CD14-positive monocyte (primary cell): ENCODE measurements at places on chromosomes 7 and 10. TPM values are rescaled to one million over a fixed set of nuclear protein-coding genes. Genes with fewer than 3 reads are reported as not detected.

The SLC26A3 gene
- not detected for polyA plus RNA-seq

The WDFY4 gene
- 7.5 TPM for polyA plus RNA-seq

The IMPDH1 gene
- 152 TPM for polyA plus RNA-seq

The PCLO gene
- polyA plus RNA-seq: not detected

The IDI2 gene
- polyA plus RNA-seq: not detected

The PLAC9 gene
- polyA plus RNA-seq: not detected

The SPDYE2B gene
- not detected for polyA plus RNA-seq

The SLK gene
- polyA plus RNA-seq: 4.4 TPM

The AASS gene
- 0.22 TPM for polyA plus RNA-seq

The SP8 gene
- polyA plus RNA-seq: not detected

The OR6V1 gene
- polyA plus RNA-seq: not detected in 2 replicates

The TBC1D12 gene
- polyA plus RNA-seq: 4.0 and 10.5 TPM in 2 replicates

The INMT gene
- polyA plus RNA-seq: not detected

DNA sequence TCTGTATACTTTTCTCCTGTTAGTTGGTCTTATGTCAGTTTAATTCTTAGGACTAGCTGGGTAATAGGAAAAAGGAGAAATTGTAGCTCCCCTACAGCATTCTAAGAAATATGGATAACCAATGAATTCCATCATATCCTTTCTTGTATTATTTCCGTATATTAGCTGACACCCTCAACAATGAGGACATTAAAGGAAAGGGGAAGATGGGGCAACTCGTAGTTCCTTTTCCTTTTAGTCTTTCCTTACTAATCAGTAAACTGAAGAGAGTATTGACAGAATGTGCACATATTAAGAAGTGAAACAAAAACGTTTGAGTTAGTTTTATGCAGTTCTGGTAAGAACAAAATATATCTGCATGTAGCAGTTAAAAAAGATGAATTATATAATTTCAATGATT is 35.1 kb upstream of the C10orf67 start:
- H3K4me3 ChIP-seq: no peak overlapping the region
- peaks cover 23% of the 10 kb centered on the region for H3K4me1 ChIP-seq
- DNase-seq: peak; percentile 47
- no peak overlapping the region for H3K27ac ChIP-seq
- no peaks in the 10 kb centered on the region for H3K27me3 ChIP-seq

GRCh38 chr10:122500194-122500593 is 38.8 kb downstream of the HTRA1 start:
- H3K27ac ChIP-seq: no peak overlapping the region
- no peaks in the 10 kb centered on the region for H3K36me3 ChIP-seq
- no peak for DNase-seq
- no peaks in the 10 kb centered on the region for H3K27me3 ChIP-seq
- no peaks in the 10 kb centered on the region for H3K4me1 ChIP-seq

GRCh38 chr7:21641546-21641945 is 98.7 kb downstream of the DNAH11 start:
- no peak overlapping the region for H3K27ac ChIP-seq
- no peak overlapping the region for H3K4me3 ChIP-seq
- no peaks in the 10 kb centered on the region for H3K36me3 ChIP-seq
- H3K27me3 ChIP-seq: no peaks in the 10 kb centered on the region

- DNase-seq: no peak
- no peaks in the 10 kb centered on the region for H3K36me3 ChIP-seq
- H3K4me1 ChIP-seq: no peaks in the 10 kb centered on the region
- H3K27ac ChIP-seq: no peak overlapping the region
Measured at GRCh38 chr7:92695308-92696261, 105.4 kb upstream of the FAM133B start.

GRCh38 chr10:119020627-119020946 is 8.9 kb upstream of the NANOS1 start:
- no peak overlapping the region for H3K27ac ChIP-seq
- H3K36me3 ChIP-seq: no peaks in the 10 kb centered on the region
- no peak overlapping the region for H3K4me3 ChIP-seq
- H3K4me1 ChIP-seq: no peaks in the 10 kb centered on the region
- no peaks in the 10 kb centered on the region for H3K27me3 ChIP-seq

- H3K4me1 ChIP-seq: peaks cover 9% of the 10 kb centered on the region
- no peaks in the 10 kb centered on the region for H3K36me3 ChIP-seq
- no peak overlapping the region for H3K27ac ChIP-seq
Measured at GRCh38 chr10:113285305-113285704, 267.5 kb upstream of the HABP2 start.

DNA sequence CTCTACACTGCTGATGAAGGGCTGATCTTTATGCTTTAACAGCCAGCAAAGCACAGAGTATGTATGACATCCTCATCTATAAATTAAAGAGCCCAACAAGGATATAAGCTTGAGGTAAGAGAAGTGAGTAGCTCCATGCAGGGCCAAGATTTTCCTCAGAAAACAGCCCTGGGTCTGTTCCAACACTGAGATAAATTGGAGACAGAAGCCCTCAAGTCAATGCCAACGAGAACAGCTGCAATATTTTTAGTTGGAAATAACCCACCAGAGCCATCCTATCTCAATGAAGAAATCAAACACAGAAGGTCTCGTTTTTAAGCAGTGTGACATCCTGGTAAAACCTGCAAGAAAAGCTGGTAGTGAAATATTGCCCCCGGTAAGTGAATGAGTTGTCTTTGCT is 297.0 kb upstream of the AUTS2 start:
- no peak overlapping the region for H3K27ac ChIP-seq
- H3K27me3 ChIP-seq: no peaks in the 10 kb centered on the region
- no peaks in the 10 kb centered on the region for H3K4me1 ChIP-seq
- no peak for DNase-seq
- H3K4me3 ChIP-seq: no peak overlapping the region

DNA sequence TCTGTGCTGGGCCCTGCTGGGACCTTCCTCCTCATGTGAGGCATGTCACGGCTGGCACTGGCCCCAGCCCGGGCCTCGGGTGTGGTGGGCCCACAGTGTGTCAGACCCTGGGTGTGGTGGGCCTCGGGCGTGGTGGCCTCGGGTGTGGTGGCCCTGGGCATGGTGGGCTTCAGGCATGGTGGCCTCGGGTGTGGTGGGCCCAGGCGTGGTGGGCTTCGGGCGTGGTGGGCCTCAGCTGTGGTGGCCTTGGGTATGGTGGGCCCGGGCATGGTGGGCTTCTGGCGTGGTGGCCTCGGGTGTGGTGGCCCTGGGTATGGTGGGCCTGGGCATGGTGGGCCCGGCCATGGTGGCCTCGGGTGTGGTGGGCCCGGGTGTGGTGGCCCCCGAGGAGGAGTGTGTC is 40.4 kb downstream of the NKX6-2 start:
- no peaks in the 10 kb centered on the region for H3K4me1 ChIP-seq
- no peak for DNase-seq
- H3K4me3 ChIP-seq: no peak overlapping the region
- H3K27me3 ChIP-seq: no peaks in the 10 kb centered on the region

DNA sequence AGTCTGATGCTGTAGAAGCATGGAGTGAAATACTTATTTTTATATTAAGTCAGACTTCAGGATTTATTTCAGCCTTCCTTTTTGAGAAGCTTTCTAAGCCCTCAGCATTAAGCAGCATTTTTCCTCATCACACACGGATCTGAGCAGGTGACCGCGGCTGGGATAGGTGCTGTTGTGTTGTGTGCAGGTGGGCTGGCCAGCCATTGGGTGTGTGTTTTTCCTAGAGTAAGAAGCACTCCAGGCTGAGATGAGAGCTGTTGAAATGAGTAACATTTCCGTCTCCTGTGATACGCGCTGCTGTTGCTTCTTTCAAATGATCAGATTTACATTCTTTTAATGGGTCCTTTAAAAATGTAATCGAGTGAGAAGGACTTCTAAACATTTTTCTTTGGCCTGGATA is 63.9 kb downstream of the INSYN2A start:
- peaks cover 11% of the 10 kb centered on the region for H3K4me1 ChIP-seq
- no peak overlapping the region for H3K27ac ChIP-seq
- DNase-seq: no peak

- H3K4me3 ChIP-seq: no peak overlapping the region
- no peak for DNase-seq
- no peak overlapping the region for H3K27ac ChIP-seq
- H3K4me1 ChIP-seq: no peaks in the 10 kb centered on the region
- no peaks in the 10 kb centered on the region for H3K27me3 ChIP-seq
Measured at GRCh38 chr7:2287745-2288144, 26.5 kb downstream of the SNX8 start.

- H3K4me3 ChIP-seq: no peak overlapping the region
- no peak for DNase-seq
- H3K36me3 ChIP-seq: no peaks in the 10 kb centered on the region
- H3K4me1 ChIP-seq: peaks cover 9% of the 10 kb centered on the region
Measured at GRCh38 chr7:137985253-137985896, 16.5 kb downstream of the CREB3L2 start.

- H3K4me3 ChIP-seq: no peak overlapping the region
- H3K27me3 ChIP-seq: no peaks in the 10 kb centered on the region
- no peak overlapping the region for H3K27ac ChIP-seq
- DNase-seq: no peak
- H3K36me3 ChIP-seq: peaks cover 6% of the 10 kb centered on the region
- no peaks in the 10 kb centered on the region for H3K4me1 ChIP-seq
Measured at GRCh38 chr10:72107325-72108003, 19.1 kb upstream of the SPOCK2 start.

DNA sequence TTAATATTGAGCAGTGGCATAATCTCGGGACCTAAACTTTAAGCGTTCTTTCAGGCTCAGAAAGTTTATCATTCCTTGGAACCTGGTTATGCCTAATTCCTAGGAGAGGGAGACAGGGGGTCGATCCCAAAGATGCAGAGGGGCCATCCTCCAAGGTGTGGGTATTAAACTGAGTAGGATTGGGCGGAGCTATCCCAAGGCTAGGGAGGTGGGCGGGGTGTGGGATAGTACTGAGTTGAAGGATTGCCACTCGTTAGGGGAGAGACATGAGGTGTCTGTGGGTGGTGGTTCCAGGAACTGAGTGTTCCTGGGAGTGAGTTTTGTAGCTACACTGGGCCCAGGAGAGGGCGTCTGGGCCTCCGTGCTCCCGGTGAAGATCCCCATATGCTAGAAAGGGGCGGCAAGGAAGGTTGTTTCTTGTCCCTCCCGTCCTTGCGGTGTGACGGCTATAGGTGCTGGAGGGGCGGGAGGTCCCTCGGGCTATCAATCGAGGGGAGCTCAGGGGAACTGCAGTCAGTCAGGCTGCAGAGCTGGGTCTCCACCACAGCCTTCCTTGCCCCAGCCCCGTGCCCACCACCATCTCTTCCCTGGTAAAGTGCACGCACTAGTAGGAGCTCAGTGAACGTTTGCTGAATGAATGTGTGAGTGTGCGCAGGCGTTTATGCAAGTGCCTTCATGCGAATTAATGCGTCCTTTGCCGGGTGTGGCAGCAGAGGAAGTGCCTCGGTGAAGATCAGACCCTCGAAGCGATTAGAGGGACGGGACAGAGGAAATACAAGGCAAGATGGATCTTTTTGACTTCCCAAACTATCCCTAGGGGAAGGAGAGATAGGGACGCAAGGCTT is 3.0 kb upstream of the HMX2 start:
- DNase-seq: no peak
- no peaks in the 10 kb centered on the region for H3K36me3 ChIP-seq
- no peak overlapping the region for H3K27ac ChIP-seq
- H3K27me3 ChIP-seq: peaks cover 92% of the 10 kb centered on the region
- H3K4me1 ChIP-seq: peaks cover 25% of the 10 kb centered on the region

- H3K27ac ChIP-seq: no peak overlapping the region
- H3K4me3 ChIP-seq: no peak overlapping the region
- DNase-seq: no peak
- H3K4me1 ChIP-seq: no peaks in the 10 kb centered on the region
Measured at GRCh38 chr7:47400741-47401206, 181.1 kb downstream of the TNS3 start.

GRCh38 chr7:1693991-1694524 is 24.0 kb downstream of the ELFN1 start:
- H3K4me3 ChIP-seq: no peak overlapping the region
- no peak for DNase-seq
- no peak overlapping the region for H3K27ac ChIP-seq
- no peaks in the 10 kb centered on the region for H3K4me1 ChIP-seq
- H3K36me3 ChIP-seq: no peaks in the 10 kb centered on the region
- no peaks in the 10 kb centered on the region for H3K27me3 ChIP-seq

GRCh38 chr10:71725998-71726579 is 6.5 kb upstream of the C10orf105 start:
- H3K4me3 ChIP-seq: no peak overlapping the region
- H3K27me3 ChIP-seq: no peaks in the 10 kb centered on the region
- H3K36me3 ChIP-seq: peaks cover 2% of the 10 kb centered on the region
- DNase-seq: peak; percentile 78

DNA sequence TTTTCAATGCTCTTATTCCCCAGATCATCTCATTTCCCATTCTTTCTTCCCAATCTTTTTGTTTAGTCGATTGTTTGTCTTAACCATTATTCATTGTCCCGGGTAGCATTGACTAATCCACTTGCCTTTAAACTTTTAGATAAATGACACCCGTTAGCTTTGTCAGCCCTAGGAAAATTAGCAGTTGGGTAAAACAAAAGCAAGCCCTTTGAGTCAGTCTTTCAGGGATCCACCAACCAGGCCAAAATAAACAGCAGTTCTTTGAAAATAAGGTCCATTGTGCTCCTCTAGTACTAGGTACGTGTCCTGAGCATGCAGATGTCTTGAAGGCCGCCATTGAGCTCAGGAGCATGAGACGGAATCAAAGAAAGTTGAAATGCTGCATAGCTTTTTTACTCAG is 369.7 kb upstream of the MYO3A start:
- H3K27me3 ChIP-seq: no peaks in the 10 kb centered on the region
- DNase-seq: no peak
- H3K4me3 ChIP-seq: no peak overlapping the region
- H3K4me1 ChIP-seq: no peaks in the 10 kb centered on the region
- H3K36me3 ChIP-seq: no peaks in the 10 kb centered on the region
- H3K27ac ChIP-seq: no peak overlapping the region

DNA sequence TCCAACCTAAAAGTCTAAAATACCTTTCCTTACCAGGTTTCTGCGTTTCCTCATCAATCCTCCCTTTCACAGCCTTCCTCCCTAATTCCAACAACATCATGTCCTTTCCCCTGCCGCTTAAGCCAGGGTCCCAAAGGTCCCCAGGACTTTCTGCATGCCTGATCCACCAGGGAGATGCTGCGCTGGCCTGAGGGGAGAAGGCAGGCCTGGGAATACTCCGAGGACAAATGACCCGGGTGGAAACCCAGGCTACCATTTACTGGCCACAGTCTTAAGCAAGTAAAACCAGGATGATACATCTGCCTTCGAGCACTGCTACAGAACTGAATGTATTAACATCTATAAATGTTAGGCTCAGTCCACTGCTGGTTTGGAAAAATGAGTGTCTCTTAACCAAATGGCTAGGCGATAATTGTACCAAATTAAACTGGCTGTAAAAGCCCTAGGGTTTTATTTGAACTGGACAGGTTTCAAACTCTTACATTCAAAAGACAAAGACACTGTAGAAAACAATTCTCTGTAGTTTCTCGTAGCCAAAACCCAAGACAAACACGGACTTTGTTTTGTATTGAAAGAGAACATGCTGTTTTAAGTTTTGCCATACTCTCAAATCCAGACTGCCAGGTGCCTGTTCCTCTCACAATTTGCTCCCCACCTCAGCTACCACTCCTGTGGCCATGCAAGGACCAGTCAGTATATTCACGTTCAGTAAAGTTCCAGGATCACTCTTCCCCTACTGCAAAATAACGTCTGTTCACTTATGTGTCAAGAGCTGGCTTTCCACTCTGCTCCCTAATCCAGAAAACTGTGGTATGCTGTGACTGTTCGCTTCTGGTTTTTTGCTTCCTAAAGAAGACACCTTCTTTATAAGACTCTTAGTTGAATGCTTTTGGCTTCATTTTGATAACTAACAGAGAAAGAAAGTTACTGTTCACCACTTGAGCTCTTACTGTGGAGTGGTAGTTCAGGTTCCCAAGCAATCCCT is 145.7 kb downstream of the RNF216 start:
- peaks cover 51% of the 10 kb centered on the region for H3K36me3 ChIP-seq
- DNase-seq: no peak
- H3K27ac ChIP-seq: no peak overlapping the region
- H3K27me3 ChIP-seq: no peaks in the 10 kb centered on the region
- H3K4me1 ChIP-seq: peaks cover 16% of the 10 kb centered on the region
